ENCODE measurements at places on chromosomes 3 and 15.

DNA sequence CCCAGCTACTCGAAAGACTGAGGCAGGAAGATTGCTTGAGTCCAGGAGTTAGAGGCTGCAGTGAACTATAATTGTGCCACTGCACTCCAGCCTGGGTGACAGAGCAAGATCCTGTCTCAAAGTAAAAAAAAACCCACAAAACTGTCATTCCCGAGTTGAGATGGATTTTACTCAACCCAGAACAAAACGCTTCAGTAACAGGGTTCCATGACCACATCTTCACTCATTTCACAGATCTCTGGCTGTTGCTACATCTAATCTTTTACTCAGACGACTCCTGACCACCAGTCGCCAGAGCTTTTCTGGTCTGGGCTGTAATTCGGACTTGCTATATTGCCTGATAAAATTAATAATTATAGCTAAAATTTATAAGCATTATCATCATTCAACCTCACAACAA, 2.4 kb downstream of the DRD3 start:
- DNase-seq: no peak

DNA sequence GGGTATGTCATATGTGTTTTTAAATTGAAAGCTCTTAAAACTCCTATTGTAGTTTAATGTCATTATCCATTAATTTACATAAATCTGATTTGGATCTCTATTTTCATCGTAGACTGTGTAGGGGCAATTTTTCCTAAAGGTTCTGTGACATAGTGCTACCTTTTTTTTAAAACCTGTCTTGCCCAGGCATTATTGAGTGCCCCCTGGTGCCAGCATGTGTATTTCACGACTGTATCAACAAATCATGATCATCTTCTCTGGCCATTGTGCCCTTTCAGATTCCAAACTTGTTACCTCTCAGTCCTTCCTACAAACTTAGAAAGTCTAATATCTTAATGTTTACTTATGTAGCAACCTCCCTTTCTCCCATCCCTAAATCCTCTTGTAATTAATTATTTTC, 97.2 kb upstream of the FLNB start:
- DNase-seq: no peak

- DNase-seq: no peak
These were observed 2.8 kb downstream of the APOD start for GRCh38 chr3:195580744-195581443.

DNA sequence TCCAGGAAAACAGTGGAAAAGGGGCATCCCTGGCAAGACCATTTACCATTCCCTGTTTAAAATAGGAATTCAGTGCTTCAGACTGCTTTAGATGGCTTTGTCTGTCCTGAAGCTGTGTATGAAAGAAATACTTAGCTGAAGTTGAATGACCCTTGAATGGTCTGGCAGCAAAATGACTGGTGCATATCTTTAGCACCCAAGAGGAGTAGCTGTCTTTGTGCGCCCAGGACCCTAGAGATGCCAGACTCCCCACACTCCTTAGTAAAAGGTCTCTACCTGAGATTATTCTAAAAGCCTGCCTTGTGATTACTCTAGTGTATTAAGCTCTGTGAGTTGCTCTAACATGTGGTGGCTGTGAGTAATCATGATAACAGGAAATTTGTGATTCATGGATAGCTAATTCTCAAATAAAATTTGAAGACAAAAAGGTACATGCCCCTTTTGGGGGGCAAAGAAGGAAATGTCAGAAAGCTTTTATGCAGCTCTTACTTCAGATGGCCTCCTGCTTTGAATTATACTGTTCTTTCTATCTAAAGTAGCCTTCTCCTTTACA, 3.2 kb downstream of the MAPKBP1 start:
- DNase-seq: no peak

GRCh38 chr15:31606931-31607497, 280.4 kb downstream of the KLF13 start:
- no peak for DNase-seq

DNA sequence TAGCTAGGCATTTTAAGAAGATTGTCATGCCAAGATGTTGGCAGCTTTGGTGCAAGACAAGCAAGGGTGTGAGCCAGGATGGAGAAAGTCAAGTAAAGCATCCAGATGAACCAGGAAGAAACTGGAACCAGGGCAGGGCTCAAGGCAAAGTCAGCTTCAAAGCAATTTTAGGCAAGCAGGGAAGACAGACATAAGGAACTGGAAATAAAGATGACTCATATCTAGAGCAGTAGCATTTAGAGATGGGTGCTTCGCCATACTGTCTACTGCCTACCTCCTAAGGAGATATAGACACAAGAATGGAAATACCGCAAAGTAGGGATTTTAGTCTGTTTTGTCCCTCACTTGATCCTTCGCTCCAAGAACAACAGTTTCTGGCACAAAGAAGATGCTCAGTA, 59.9 kb downstream of the RYR3 start:
- no peak for DNase-seq

DNA sequence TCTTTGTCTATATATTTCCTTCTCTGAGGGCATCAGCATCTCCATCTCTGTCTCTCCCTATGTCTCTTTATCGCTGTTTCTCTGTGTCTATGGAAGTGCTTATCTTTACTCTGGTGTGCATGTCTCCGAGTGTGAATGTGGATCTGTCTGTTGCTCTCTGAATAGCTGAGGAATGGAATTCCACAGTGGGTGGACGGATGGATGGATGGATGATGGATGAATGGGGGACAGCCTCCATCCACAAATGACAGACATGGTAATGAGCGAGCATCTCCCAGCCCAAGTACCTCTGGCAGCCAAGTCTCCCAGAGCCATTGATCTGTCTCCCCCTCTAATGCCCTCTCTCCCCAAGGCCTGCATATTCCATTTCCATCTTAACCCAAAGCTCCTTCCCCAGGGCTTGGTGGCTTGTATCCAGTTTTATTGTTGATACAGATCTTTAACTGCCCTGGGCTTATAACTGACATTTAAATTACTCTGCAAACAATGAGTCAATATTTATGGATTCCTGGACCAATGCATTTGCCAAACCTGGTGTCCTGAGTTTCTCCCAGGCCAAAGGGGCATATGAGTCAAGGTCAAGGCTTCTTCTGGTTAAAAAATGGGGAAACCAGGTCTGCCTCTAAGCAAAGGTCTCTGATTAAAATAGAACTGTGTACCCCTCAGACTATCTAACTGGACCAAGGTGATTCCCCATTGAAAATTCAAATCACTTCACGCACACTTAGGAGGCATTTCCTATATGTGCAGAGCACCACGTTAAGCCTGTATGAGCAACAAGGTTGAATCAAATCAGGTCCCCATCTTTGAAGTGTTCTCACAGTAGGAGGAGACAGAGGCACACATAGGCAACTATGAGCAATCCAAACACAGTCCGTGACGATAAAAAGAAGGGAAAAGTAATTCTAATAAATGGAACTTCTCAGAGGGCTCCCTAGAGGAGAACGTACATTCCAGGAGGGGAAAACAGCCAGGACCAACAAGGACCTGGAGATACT, 109.9 kb downstream of the TLE3 start:
- DNase-seq: no peak

DNA sequence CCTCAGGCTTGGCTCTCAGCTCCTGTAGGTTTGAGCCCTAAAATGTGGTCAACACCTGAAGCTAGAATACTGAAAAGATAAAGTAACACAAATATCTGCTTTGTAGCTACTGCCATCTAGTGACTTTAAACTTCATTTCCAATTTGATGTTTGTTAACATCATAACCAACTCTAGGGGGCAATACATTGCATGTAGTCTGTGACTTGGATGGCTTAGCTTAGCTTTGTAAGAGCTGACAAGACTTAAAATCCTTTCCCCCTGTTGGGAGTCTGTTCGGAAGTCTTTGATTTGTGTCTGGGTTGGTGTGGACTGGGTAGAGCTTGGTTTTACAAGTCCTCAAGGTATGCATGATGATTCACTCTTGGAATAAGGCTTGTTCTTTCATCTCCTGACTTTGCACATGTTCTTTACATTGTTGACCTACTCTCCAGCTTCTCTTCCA, 51.7 kb downstream of the SCN11A start:
- DNase-seq: no peak
